Vagina (tissue), 2 donors: ENCODE measurements at places on chromosomes 16 and 17. TPM values are rescaled to one million over a fixed set of nuclear protein-coding genes. Genes with fewer than 3 reads are reported as not detected.

GRCh38 chr16:2706611-2707311, 13.3 kb downstream of the PRSS27 start:
- DNase-seq = no peak

DNA sequence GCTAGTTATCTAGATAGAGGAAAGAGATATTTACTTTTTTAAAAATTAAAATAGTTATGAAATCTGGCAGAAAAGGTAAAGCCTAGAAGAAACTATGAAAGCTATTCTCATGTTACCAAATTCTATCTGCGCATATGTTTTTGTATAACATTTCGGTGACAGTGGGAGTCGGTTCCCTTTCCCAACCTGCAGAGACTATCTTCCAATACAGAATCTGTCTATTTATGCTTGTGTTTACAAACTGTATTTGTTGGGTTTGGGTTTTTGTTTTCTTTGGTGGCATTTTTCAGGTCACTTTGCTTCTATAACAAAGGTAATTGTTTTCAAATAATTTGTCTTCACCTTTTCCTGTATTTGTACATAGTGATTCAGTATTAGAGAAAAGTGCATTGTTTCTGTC, 69.8 kb downstream of the YPEL2 start:
- DNase-seq = no peak

- DNase-seq = no peak
These were observed 7.1 kb downstream of the ITGAD start for GRCh38 chr16:31400191-31400590.

- DNase-seq = no peak
These were observed 2.5 kb downstream of the TBX21 start for GRCh38 chr17:47735536-47736011.

FGF11 gene
- total RNA-seq = 10.8 TPM

RGS11 gene
- total RNA-seq = 5.4 TPM

IGFBP4 gene
- 700 TPM for total RNA-seq
